ENCODE measurements at places on chromosomes 2 and 18.

GRCh38 chr2:205837663-205838062, 155.4 kb downstream of the NRP2 start:
- no peak for DNase-seq

DNA sequence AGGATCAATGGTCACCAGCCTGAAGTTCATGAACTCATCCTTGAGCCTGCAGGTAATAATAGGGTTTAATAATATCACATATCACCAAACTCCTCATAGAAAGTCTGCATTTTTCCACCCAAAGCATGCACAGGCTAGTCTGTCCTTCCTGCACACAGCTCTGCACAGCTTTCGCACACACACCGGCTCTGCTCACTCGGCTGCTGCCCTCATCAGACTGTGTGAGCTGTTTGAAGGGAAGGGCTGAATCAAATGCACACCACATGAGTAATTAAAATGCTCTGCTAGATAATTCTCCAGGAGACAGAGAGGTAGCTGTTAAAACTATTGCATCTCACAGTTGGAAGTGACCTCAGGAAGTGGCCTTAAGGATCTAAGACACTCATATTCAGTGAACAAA, 108.4 kb upstream of the YPEL5 start:
- no peak for DNase-seq

DNA sequence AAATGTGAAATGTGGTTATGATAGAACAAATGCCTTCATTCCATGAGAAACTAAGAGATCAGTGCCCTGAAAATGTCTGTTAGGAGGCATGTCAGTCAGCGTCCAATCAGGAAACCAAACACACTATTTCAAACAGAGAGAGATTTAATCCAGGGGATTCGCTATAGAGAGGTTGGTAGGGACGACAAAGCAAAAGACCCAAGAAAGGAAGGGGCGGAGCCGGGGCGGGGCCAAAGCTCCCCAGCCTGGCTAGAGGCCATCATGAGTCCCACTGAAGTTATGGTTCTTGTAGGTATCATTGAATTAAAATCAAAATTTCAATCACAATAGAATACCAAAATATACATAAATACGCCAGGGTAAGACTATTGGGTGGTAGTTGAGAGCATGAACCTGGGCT, 32.9 kb upstream of the RNF149 start:
- no peak for DNase-seq

DNA sequence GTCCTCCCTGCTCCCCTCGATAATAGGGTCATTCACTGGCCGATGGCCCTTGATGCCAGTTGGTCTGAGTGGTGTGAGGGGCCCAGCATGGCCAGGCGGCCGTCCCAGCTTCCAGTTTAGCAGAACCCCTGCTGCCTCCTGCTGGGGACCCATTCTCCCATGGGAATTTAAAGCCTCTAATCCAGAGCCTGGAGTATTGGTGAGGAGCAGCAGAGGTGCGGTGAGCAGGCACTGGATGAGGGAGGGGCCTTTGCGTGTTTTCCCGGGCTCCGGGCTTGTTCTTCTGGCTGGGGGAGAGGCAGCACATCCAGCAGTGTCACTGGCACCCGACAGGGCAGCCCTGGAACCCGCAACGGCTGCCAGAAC, 17.4 kb downstream of the KCNIP3 start:
- no peak for DNase-seq

GRCh38 chr18:41226186-41226585, 728.8 kb upstream of the PIK3C3 start:
- no peak for DNase-seq

GRCh38 chr2:173955867-173956266, 9.3 kb downstream of the SP3 start:
- no peak for DNase-seq

DNA sequence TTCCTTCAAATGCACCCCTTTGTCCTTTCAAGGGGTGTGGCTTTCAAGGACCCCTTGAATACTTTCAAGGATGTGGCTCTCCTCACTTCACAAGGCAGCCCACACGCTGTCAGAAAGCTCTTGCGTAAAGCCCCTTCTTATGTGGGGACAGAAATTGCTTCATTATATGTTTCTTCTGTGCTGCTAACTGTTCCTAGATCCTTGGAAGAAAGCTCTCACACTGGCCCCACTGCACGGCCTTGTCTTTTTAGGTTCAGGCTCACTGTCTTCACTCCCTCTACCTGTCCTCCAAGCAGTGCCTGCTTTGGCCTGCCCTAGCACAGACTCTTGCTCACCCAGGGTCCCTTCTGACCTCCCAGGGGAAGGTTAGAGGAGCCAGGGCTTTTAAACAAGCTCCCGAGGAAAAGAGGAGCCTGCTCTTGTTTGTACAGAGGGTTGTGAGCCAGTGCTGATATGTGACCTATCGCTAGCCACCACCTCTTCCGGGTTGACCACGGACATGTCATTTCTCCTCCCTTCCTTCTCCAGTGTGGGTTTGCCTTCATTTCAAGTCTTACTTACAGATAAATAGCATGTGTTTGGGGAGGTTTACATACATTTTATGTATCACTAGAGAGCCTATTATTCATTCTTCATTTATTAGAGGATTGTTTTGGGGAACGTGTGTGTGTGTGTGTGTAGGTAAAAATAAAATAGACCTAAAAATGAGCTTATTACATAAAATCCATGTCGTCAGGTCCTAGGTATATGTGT, 94.7 kb downstream of the RTN4 start:
- no peak for DNase-seq

Measured in activated naive CD8-positive, alpha-beta T cell treated with anti-CD3 and anti-CD28 coated beads for 36 hours (primary cell).